ENCODE measurements at places on chromosomes 4 and X. TPM values are rescaled to one million over a fixed set of nuclear protein-coding genes. Genes with fewer than 3 reads are reported as not detected.

NEUROG2 gene
- not detected for total RNA-seq

USP17L10 gene
- total RNA-seq: not detected

ANAPC4 gene
- total RNA-seq: 18.1 TPM

USP51 gene
- 0.76 TPM for total RNA-seq

PAGE2 gene
- not detected for total RNA-seq

SMR3B gene
- not detected for total RNA-seq

CXorf58 gene
- not detected for total RNA-seq

GPRASP1 gene
- total RNA-seq: 0.53 TPM

SORBS2 gene
- total RNA-seq: 0.48 TPM

FAM114A1 gene
- 176 TPM for total RNA-seq

SNCA gene
- not detected for total RNA-seq

TBC1D8B gene
- total RNA-seq: 13.7 TPM

PLS3 gene
- 219 TPM for total RNA-seq

KCTD8 gene
- total RNA-seq: not detected

RAB39B gene
- total RNA-seq: 0.05 TPM

PPARGC1A gene
- total RNA-seq: not detected

S100P gene
- not detected for total RNA-seq

FMR1NB gene
- total RNA-seq: not detected

INPP4B gene
- total RNA-seq: 48.9 TPM
